ENCODE measurements at places on chromosomes 1 and 21.
A peak's percentile ranks its signal among the peaks of the same experiment; 100 is the strongest.

GRCh38 chr1:175803413-175803812, 60.0 kb upstream of the TNR start:
- no peak for DNase-seq

- DNase-seq = no peak
Measured at GRCh38 chr1:162951553-162952315, 90.8 kb upstream of the CCDC190 start.

GRCh38 chr1:19955534-19956170, 23.8 kb downstream of the PLA2G2A start:
- DNase-seq = no peak

GRCh38 chr1:156104065-156104810, 10.3 kb upstream of the LMNA start:
- DNase-seq = peak; percentile 13

DNA sequence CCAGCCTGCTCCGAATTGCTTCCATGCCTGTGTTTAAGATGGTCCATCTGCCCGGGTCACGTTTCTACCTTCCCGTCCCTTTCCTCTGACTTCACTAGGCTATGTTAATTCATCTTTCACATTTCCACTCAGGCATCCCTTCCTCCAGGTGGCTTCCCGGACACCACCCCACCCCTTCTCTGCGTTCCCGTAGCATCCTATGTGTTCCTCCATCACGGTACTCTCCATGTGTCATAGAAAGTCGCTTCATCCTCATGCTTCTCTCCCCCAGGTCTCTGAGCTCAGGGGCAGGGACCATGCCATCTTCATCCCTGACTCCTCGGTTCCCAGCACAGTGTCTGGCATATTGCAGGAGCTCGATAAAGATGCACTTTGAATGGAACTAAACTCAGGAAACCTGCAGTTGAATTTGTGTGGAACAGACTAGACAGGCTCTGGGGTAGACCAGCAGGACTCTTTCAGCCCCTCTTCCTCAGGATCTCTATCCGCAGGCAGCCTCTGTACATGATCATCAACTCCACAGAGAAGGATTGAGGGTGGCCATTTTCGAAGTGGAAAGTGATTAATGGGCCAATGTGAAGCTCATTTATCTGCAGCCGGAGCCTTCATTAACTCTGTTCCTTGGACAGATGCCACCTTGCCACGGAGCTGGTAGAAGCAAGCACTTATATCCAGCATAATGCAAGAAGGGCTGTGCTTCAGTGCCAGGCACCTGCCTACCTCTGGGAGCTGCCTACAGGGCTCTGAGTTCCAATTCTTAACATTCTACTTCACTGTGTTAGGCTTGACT, 9.1 kb downstream of the C1orf226 start:
- peak; percentile 31 for DNase-seq

DNA sequence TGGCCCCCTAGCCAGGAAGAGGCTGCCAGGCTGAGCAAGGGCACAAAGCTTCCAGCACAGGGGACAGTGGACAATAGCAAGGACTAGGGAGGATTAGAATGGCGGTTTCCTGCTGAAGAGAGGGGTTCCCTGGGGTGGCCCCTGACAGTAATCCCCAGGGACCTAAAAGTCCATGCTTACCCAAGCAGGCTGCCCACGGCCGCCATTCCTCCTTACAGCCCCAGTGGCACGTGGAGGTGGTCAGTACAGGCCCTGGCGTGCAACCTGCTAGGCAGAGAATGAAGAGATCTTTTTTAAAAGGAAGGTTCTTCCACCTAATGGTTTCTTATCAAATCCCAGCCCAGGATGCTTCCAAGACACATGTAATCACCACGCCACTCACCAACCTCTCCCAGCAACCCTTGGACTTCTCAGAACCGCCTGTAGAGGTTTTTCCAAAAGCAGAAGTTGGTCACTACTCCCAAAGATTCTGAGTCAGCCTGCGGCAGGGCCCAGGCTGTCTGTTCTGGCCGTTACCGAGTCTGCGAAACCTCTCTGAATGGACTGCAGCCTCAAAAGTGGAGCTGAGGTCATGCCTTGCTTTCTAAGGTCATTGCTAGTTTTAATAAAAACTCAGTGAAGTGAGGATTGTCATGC, 926 bp downstream of the MRPL55 start:
- no peak for DNase-seq

GRCh38 chr1:31694069-31694963, 9.5 kb downstream of the COL16A1 start:
- DNase-seq = no peak

GRCh38 chr21:42520628-42521253, 7.1 kb downstream of the SLC37A1 start:
- no peak for DNase-seq

DNA sequence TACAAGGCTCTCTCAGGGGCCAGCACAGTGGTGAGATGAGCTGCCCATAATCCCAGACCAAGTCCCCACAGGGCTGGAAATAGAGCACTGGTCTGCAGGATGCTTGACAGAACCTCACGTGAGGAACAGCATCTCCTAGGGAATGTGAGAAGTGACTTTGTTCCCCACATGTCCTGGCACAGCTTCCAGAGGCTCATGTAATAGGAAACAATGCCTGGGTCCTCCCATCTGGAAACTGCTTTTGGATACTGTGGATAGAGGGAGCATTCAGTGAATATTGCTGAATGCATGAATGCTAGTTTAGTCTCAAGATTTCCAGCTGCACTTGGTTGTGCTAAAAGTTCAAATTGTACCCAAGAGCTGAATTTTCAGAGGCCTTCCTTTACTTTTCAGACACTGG, 146.2 kb downstream of the TNR start:
- no peak for DNase-seq

DNA sequence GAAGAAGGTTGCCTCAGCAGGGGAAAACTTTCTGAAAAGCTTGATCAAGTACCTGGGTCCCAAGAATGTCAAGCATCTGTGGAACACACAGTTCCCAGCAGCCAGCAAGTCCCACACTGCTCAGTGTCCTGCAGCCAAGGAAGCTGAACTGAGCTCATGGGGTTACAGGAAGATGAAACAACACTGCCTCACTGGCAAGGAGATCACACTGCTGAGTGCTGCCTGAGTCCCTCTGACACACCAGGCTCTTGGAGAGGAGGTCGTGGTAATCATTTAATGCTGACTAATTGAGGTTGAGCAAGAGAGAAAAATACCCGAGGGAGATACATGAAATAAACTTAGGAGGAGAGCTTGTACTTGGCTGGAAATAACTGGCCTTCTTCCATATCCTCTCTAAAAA, 75.2 kb downstream of the MPZL1 start:
- no peak for DNase-seq

- DNase-seq = no peak
Measured at GRCh38 chr1:207951652-207952051, 40.7 kb upstream of the CD34 start.

GRCh38 chr1:231091831-231092301, 51.8 kb upstream of the FAM89A start:
- DNase-seq = no peak

- no peak for DNase-seq
Measured at GRCh38 chr1:196698993-196699392, 47.1 kb downstream of the CFH start.

GRCh38 chr1:35656148-35656862, 15.0 kb upstream of the PSMB2 start:
- DNase-seq = no peak

DNA sequence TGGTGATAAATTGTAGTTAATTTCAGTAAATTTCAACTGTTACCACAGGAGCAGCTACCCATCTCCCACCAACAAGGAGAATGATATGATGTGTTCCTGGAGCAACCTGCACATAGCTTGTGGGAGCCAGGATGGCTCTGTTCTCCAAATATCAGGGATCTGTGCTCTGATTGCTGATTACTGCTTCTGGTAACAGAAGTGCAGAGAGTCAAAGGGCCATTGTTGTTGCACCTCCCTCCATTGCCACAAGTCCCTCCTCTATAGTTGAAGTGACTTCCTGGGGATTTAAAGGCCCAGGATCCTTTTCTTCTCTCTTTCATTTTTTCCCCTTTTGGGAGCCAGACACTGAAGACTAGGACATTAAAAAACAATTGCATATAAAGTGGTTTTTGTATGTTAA, 51.6 kb upstream of the HPDL start:
- no peak for DNase-seq

DNA sequence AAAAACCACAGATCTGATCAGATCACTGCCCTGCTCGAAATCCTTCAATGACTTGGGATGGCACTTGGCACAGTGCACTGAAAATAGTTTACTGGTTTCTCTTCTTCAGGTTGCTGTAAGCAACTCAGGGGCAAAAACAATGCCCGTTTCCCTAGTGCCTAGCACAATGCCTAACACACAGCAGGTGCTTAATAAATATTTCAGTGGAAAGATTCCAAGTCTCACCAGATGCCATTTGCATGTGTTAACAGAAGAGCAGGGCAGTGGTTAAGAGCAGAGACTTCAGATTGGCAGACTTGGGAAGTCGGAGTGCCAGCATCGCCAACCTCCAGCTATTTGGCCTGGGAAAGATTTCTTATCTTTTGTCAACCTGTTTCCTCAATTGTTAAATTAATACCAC, 10.9 kb upstream of the METTL25B start:
- no peak for DNase-seq

GRCh38 chr1:100184536-100184935, 6.5 kb upstream of the LRRC39 start:
- no peak for DNase-seq

DNA sequence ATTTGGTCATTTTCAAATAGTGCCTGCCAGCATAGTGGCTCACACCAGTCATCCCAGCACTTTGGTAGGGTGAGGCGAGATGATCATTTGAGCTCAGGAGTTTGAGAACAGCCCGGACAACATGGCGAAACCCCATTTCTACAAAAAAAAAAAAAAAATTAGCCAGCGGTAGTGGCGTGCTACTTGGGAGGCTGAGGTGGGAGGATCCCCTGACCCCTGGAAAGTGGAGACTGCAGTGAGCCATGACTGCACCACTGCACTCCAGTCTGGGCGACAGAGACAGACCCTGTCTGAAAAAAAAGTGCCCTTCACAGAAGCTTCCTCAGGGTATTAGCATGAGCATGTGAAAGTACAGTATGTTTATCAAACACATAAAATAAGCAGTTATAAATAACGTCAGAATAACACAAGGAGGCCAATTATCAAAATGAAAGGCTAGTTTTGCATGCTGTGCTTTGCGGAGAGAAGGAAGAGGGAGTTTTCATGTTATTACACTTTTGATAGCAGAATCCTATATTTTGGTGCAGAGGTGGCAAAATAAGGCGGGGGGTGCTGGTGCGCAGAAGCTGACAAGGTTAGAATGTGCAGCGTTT, 781 bp upstream of the METTL13 start:
- no peak for DNase-seq

DNA sequence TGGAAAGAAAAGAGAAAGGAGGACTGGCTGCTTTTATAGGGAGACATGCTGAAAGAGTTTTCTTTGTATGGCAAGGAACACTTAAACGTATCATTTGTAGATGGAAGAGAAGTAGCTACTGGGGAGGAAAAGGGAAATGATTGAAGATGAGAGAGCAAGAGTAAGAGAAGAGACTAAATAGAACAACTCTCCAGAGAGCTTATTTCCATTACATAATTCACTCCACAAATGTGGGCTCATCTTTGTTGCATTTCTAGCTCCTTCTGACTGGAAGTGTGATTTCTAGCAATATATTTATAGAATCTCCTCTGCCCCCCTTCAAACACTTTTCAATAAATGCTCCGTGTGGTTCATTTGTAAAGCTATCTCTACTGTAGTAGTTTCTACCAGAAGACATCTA, 71.0 kb downstream of the ST6GALNAC5 start:
- DNase-seq = no peak

DNA sequence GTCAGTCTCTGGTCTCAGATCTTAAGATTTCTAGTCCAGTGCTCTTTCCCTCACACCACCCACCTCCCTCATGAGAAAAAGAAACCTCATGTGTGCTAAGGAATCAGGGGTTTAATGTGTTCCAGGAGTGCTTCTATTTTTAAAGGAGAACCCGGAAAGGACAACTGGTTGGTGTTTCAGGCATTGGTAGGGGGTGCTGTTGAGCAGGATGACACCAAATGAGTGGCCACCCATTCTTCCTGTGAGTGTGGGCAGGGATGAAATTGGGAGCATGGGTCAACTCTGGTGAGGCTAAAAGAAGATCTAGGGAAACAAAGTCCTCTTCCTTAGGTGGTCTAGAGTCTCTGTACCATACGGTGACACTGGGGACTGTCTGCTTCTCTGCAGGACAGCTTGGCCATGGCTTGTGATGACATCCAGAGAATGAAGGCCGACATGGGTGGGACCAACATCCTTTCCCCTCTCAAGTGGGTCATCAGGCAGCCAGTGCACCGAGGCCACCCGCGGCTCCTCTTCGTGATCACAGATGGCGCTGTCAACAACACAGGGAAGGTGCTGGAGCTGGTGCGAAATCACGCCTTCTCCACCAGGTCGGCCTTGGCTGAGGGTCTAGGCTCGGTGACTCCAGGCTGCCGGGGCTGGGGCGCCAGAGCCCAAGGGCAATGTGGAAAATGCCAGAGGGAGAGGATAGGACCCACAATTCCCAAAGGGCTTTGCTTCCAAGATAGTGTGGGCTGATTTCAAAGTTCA, 39.3 kb downstream of the VWA5B1 start:
- no peak for DNase-seq

GRCh38 chr1:13725714-13726175, 25.8 kb downstream of the PRDM2 start:
- DNase-seq = no peak

GRCh38 chr1:114080511-114081436, 72.9 kb downstream of the SYT6 start:
- no peak for DNase-seq

- DNase-seq = no peak
Measured at GRCh38 chr1:10074059-10074851, 41.5 kb downstream of the UBE4B start.

DNA sequence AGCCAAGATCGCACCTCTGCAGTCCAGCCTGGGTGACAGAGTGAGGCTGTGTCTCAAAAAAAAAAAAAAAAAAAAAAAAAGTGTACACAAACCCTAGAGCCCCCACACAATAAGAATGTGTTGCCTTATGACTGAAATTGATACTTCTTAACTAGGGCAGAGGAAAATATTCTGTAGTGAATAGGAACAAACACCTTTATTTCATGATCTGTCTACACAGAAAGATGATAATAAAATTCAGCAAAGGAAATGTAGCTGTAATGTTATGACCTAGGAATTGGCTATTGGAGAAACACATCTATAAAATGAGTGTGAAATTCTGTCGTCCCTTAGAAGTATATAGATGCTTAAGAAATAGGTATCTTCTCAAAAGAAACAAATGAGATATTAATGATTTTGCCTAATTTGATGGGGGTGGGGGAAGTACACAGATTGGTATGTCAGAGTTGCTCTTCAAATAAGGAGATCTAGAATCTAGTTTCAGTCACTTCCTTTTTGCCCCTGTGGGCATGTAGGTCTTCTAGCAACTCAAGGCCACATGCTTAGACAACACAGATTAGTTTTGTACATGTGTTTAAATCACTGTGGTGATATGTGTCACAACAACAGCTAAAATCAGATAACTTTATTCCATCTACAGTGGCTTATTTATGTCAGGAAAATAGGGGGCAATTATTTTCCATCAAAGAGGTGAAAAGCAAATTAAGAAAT, 10.7 kb upstream of the GPR25 start:
- DNase-seq = no peak

GRCh38 chr21:44814498-44815023, 3.3 kb downstream of the SUMO3 start:
- DNase-seq = no peak
